ENCODE measurements at places on chromosomes 16 and 17.

- DNase-seq = peak; percentile 36
These were observed 8.4 kb upstream of the TRPV2 start for GRCh38 chr17:16406742-16407674.

- peak; percentile 73 for DNase-seq
These were observed 58.0 kb upstream of the HNF1B start for GRCh38 chr17:37802712-37803416.

GRCh38 chr17:933312-934073, 46.1 kb downstream of the NXN start:
- peak; percentile 58 for DNase-seq

DNA sequence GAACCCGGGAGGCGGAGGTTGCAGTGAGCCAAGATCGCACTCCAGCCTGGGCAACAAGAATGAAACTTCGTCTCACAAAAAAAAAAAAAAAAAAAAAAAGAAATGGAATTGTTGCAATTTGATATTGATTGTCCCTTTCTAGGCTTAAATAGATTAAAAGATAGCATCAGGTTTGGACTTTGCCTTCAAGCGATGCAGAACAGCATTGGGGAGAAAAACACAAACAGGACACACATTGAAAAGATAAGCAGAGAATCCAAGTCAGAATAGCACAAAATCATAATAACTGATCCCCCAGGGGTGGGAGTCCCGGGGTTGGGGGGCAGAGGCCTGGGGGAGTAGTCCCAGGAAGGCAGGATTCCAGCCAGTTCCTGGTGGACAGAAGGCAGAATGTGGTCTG, 3.9 kb upstream of the CREBBP start:
- no peak for DNase-seq

DNA sequence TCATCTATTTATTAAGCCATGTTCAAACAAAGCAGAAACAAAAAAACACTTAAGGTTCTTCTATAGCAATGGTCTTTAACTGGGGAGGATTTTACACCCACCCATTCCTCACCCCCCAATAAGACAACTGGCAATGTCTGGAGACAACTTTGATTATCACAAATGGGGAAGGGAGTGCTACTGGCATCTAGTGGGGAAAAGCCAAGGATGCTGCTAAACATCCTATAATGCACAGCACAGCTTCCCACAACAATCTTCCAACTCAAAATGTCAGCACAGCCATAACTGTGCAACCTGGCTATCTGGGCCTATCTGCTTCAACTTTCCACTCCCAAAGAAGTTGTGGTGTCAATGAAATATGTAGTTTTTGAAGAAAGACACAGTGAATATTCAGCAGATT, 1044.4 kb downstream of the CDH8 start:
- no peak for DNase-seq

- no peak for DNase-seq
These were observed 14.5 kb upstream of the ADORA2B start for GRCh38 chr17:15930426-15930825.

GRCh38 chr16:80931801-80932707, 74.6 kb downstream of the CMC2 start:
- peak; percentile 61 for DNase-seq

GRCh38 chr17:17714261-17714866, 33.1 kb downstream of the RAI1 start:
- DNase-seq = no peak

DNA sequence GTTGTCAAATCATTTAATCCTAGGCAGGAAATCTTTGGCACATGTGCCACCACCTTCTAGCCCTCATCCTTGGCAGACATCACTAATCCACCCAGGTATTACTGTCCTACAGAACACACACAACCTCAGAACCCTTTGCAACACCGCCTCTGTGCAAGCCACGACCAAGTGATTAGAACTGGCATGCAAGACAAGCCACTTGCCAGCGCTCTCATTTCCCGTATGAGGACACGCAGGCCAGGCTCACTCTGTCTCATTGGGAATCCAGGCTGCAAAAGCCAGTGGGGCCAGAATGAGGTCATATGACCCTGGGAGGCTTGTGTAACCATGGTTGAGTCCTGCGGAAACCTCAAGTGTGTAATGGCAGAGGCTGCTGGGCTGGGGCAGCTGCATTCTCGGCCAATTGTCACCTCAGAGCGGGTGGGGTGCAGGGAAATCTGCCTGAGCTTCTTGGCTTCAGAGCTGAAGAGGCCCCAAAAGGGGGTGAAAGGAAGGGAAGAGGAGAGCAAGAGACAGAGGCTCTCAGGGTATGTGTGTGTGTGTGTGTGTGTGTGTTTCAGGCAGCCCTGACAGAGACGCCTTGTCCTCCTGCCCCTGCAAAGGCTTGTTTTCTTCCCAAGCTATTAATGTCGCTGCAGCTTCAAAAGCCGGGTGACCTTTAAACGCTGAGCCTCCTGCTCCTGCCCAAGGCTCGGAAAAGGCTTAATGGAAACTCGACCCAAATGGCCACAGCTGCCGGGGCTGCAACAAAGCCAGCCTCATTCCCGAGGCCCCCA, 43.2 kb upstream of the MRPS23 start:
- peak; percentile 97 for DNase-seq

GRCh38 chr16:66083171-66083570, 283.3 kb upstream of the CDH5 start:
- no peak for DNase-seq

DNA sequence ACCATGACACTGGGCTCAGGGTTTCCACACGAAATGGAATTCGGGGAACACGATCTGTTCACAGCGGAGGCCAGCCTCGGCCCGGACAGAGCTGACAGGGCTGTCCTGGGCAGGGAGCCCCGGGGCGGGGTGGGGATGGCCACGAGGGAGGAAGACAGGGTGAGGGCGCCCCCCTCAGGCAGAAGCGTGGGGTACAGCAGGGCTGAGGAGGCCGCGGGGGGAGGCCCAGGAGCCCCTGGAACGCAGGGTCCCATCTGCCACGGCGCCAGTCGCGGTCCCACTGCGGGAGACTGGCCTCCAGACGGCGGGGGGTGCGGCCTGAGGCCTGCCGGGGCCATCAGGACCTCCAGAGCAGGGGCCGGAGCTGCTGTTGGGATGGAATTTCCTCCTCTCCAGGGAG, 75.9 kb downstream of the LMF1 start:
- DNase-seq = no peak

GRCh38 chr16:87818533-87819161, 50.7 kb downstream of the SLC7A5 start:
- DNase-seq = no peak

DNA sequence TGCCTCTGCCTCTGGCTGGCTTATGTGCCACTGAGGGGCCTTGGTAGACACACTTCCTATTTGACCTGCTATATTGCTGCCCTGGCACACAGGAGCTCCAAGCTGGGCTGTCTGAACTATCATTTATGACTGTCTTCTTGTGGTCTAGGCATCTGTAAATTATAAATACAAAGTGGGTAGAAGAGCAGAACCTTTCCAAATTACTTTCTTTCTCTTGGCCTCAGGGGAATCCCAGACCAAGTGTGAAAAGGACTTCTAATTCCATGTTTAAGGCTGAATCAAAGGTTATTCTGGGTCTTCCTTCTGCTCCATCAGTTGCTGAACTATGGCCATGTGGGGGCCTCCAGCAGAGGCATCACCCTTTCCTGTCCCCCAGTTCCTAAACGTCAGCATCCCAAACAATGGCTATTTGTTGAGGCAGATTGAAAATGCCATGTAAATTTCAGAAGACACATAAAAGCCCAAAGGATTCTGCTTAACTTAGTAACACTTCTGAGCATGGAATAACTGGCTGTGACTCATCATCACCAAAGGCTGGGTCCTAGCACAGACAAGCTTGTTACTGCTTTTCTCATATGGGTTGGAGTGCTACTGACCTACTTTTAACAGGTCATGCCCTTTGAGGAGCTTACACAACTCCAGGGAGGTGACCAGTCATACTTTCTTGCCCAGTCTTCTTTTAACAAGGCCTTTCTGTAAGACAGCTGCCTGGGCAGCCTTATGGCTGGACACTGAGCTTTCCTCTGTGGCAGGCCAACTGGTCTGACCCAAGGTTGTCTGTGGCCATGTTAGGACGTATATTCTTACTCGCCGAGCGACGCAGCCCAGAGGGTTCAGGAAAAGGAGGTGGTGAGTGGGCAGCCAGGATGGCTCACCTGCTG, 154.8 kb downstream of the VPS53 start:
- no peak for DNase-seq

GRCh38 chr16:8667492-8667891, 6.9 kb upstream of the ABAT start:
- DNase-seq = no peak

DNA sequence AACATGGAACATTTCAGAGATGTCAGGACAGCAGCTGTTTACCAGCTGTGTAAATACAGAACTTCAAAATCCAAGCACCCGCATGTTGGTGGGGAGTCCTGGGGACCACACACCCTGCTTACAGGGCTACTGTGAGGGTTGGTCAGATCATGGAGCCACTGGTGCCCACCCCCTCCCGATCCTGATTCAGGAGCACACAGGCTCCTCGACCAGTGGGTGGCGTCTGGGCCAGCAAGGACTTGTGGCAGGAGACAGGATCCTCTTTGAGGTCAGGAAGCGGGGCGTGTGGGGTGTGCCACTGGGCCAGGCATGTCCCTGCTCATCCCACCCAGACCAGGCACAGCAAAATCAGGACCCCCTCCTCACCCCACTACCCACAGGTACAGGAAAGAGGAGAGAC, 83.6 kb downstream of the SDK2 start:
- DNase-seq = no peak

- DNase-seq = no peak
These were observed 30.0 kb upstream of the USP22 start for GRCh38 chr17:21072745-21073197.

DNA sequence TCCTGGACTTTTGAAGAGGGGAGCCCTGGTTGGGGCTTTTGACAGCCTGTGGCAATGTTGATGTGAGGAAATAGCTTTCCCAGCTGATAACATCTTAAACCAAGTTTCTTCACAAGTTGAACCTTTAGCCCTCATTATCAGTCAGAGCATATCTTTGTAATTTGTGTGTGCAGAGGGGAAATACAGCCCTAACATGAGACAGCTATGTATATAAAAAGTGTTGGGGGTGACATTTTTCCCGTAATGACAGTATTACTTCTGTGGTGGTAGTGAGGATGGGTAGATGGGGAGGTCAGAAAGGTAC, 221.1 kb downstream of the FTO start:
- no peak for DNase-seq

- DNase-seq = no peak
These were observed 2.8 kb downstream of the ASIC2 start for GRCh38 chr17:33290253-33290652.

DNA sequence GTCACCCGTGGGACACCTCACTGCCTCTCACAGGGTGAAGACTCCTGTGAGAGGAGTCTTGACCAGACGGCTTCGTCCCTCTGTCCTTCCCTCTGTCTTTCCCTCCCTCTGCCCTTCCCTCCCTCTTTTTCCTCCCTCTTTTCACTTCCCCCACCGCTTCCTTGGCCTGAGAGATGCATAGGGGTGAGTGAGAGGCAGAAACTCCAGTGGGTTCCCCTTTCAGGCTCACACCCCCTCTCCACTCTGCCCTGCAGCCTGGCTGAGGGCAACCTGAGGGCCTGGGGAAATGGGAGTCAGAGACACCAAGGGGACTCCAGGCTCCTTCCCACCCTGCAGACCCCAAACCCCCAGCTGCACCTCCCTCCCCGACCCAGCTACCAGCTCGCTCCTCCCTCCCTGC, 14.6 kb upstream of the KRT17 start:
- DNase-seq = no peak

- DNase-seq = peak; percentile 56
These were observed 2.9 kb downstream of the RNF213 start for GRCh38 chr17:80263253-80264204.

GRCh38 chr17:51590071-51590656, 329.8 kb downstream of the UTP18 start:
- DNase-seq = peak; percentile 63

DNA sequence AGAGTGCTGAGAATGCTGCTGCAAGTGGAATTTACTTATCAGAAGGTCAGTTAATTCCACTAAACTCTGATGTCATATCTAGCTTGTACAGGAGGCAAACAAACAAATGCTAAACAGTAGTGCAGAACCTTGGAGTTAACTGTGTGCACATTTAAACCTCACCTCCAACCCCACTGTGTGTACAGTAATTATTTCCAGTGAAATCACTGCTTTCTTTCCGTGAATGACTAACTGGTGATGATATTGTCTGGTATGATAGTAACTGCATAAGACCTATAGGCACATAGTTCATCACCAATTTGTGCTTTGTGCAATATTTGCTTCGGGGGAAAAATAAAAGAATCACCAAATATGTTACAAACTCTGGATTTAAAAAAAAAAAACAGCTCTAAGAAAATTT, 492.5 kb upstream of the HSBP1 start:
- DNase-seq = no peak

GRCh38 chr17:29837531-29837930, 92.5 kb downstream of the SSH2 start:
- DNase-seq = no peak

DNA sequence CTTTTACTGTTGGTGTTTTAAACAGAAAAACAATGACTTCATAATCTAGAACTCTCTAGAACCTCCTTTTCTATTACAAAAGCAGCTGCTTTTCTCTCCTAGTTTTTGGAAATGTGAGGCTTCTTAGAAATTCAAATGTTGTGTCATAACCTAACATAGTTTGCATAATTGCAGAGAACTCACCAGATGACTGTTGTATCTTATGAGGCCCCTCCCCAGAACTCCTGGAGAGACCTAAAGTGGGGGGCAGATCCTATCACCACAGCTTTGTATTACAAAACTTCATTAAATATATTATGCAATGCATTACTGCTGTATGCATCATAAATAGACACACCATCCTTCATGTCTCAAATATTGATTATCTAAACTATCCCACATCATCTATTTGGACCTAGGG, 538.7 kb upstream of the HSBP1 start:
- DNase-seq = no peak

GRCh38 chr16:61148930-61149329, 887.3 kb downstream of the CDH8 start:
- DNase-seq = no peak

GRCh38 chr17:29524692-29525091, 42.1 kb downstream of the ABHD15 start:
- no peak for DNase-seq

DNA sequence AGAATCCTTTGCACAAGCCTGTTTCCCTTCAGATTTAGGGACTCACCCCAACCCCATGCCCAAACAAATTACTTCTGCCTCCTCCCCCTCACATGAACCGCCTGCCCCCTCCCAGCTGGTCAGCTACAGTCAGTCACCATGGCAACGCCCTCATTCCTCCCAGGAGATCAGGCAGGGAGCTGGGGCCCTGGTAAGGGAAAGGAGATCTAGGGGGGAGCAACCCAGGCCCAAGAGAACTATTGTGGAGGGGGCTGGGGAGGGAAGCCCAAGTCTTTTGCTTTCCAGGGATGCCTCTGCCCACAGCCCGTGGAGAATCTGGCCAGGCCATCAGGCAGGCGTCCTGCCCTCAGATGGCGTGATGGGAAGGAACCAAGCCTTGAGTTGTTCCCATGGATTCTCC, 2.8 kb downstream of the FAM171A2 start:
- DNase-seq = peak; percentile 53

- DNase-seq = peak; percentile 58
These were observed at the start of gene RNF157 for GRCh38 chr17:76240461-76241203. Gene RNF157, minus strand, starts transcription at chr17:76240493. Its CDS starts 253 bp downstream, at chr17:76240240.
